NCI-H524 treated with DMSO at 0.1 percent for 48 hours (cell line): ENCODE measurements at places on chromosomes 5 and 9.

DNA sequence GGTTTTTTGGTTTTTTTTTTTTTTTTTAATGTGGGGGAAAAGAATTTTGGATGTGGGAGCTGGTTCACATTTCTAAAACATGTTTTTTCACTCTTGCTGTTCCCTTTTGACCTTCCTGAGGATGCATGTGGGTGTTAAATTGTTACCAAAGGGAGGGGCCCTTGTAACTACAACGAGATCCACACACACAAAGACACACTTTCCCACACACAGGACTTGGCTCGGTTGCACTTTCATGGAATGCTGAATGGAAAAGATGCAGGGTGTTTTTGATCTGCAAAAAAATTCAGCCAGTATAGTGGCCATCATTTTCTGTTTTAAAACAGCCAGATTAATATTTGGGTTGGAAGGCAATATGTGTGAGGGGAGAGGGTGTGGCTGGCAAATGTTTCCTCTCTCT, 576.9 kb downstream of the EBF1 start:
- DNase-seq, result no peak

DNA sequence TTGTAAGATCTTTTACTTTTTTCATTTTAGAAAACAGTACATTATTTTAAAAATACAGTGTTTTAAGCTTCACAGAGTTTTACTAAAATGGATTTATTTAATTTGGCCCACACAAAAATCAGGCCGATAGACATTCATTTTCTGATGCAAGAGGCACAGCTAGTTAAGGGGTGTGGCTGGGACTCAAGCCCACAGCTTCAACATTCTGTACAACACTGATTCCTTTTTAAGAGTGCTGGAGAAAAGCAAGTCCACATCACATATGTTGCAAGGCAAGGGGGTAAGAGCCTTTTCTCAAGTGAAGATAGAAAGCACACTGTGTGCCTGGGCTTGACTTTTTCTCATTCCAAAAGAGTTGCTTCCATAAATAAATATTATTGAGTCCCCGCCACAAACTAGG, 195.9 kb downstream of the RFK start:
- DNase-seq, result no peak

DNA sequence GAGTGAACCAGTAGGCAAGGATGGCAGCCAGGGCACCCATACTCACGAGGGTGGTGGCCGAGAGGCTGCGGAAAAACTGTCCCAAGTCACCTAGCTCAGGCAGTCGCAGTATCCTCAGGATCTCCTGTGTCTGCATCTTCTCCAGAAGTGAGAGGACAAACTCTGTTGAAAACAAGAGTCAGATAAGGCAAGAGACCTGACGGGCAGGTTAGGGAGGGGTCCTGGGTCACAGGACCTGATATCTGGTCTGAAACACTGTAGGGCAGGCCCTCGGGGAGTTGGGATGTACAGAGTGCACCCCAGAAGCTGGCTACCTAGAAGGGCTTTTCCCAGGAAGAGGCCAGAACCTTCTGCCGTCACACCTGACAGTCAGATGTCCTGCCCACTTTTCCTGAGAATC, 17.4 kb downstream of the ACSL6 start:
- DNase-seq, result no peak

- peak; percentile 41 for DNase-seq
These were observed 21.2 kb downstream of the GSN start for GRCh38 chr9:121289026-121289771.

DNA sequence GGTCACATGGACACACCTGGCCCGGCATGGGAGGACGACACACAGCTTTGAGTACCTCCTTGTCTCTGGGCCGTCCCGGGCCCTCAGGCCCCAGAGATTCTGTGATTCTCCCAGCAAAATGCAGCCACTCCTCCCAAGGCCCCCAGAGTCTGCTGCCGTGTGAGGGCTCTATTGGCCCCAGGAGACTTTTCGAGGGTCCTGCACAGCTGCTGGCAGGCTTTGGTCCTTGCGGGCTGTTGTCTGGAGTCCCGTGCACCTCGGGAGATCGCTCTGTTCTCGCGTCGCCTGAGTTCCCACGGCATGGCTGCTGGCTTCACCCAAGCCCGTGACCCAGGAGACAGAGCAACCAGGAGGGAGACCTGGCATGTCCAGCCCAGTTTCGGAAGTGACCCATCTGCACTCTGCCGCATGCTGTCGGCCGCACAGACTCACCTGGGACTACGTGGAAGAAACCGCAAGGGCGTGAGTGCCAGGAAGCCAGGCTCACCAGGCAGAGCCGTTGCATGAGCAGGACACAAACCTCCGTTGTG, 46.8 kb upstream of the NKD2 start:
- peak; percentile 44 for DNase-seq

- DNase-seq, result no peak
These were observed 185.6 kb downstream of the TRPM3 start for GRCh38 chr9:70935856-70936255.

DNA sequence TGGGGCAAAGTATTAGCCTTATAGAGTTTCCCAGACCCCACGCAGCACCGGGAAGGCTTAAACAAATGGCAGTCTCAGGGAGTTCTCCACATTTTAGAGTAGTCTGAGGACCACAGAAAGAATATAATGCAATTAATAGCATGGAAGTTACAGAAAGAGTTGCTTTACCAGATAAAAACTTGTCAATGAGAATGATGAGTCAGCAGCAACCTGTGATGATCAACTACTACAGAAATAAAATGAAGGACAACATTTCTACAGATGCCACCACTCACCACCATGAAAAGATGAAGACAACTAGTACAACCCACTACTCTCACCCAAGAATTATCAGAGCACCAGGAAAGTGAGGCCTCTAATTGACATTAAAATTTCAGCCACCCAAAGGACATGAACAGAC, 120.7 kb downstream of the NR2F1-AS1 start:
- no peak for DNase-seq

- DNase-seq, result no peak
These were observed 16.0 kb downstream of the TEK start for GRCh38 chr9:27125030-27125429.

DNA sequence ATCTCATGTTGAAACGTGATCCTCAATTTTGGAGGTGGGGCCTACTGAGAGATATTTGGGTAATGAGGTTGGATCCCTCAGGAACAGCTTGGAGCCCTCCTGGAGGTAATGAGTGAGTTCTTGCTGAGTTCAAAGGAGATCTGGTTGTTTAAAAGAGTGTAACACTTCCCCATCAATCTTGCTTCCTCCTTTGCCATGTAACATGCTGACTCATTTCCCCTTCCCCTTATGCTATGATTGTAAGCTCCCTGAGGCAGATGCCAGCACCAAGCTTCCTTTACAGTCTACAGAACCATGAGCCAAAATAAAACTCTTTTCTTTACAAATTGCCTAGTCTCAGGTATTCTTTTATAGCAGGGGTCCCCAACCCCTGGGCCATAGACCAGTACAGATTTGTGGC, 352.3 kb downstream of the SLCO4C1 start:
- DNase-seq, result no peak

DNA sequence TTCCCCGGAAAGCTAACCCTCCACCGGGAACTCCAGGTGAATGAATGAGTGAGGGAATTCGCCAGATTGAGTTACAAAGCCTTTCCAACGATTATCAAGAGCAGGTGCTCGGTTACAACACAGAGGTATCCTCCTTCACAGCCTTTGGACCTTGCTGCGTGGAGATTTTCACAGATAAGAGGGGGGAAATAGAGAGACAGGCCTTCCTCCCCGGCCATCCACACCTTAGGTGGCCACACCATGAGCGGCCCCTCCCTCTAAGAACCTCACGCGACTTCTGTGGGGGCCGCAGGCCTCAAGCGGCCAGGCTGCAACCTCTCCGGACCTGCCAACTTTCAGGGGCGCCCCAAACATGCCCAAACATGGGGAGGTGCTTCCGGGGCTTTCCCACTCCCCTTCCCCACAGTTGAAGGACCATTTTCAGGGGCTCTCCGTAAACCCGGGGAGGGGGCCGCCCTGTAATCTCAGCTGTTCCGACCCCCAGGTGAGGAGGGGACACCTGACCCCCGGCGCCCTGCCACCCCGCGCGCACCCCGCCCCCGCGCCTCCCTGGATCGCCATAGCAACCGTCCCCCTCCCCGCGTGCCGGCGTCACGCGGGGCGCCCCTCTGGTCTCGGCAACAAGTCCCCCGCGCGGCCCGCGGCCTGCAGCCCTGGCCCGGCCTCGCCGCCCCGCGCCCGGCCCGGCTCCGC, 603 bp downstream of the DENND1A start:
- DNase-seq, result no peak

DNA sequence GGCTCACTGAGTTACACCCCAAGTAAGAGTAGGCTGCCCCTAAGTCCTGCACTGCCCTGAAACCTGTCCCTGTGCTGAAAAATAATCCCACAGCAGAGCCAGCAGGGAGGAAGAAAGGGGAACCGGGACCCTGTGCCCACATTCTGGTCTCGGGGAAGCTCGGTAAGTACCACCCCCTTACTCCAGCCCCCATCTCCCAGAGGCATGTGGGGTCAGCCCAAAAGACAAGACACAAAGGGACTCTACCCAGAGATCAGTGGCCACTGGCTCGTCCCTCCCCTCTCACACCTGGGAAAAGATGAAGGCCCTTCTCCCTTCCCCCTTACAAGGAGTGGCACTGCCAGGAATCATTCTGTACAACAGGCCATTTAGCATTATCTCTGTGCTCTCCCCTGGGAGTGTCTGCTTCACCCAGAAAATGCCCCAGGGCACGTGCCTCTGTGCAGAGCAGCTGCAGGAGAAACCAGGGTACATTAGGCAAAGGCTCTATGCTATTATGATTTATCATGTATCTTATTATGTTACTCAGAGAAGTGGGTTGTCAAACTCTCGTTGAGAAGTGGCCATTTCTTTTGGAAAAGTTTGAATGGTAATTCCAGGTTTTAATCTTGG, 71.3 kb downstream of the NDFIP1 start:
- no peak for DNase-seq

DNA sequence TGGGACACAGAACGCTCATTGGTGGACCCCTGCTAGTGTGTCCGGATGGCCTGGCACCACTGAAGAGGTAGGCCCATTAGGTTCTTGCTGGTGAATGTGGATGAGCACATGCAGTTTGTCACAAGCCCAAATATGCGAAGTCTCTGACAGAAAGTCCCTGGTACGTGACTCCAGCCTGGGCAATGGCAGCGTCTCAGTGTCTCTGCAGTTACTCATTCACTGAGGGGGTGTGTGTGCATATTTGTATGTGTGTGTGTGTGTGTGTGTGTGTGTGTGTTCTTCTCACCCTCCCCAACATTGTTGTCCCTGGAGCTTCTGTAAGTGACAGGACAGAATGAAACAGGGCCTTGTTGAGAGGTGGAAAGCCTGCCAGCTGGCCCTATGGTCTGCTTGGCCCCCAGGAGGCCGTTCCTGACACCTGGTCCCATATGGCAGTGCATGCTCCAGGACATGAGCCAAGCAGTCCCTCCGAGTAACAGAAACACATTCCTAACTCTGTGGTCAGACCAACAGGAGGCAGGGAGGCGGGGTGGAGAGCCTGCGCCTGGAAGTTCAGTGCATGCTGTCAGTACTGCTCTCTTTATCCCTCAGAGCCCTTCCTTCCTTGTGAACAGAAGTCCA, 169.9 kb downstream of the SLC28A3 start:
- DNase-seq, result peak; percentile 72

DNA sequence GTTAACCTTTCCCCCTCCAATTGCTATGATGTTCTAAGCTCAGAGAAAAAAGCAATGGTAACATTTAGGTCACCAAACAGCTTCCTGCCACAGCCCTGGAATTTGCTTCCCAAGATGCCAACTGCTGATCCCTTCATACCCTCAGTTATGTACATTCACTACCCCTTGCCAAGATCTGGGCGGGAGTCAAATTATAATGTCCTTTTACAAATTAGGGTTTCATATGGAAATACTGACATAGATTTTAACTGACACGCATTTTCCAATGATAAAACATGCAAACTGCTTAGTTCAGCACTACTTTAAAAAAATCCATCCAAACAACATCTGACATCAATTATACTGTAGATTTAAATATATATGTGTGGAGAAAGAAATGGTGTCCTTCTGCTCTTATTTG, 5.0 kb downstream of the LOX start:
- no peak for DNase-seq

- no peak for DNase-seq
These were observed 7.7 kb upstream of the HAVCR2 start for GRCh38 chr5:157116483-157116954.

DNA sequence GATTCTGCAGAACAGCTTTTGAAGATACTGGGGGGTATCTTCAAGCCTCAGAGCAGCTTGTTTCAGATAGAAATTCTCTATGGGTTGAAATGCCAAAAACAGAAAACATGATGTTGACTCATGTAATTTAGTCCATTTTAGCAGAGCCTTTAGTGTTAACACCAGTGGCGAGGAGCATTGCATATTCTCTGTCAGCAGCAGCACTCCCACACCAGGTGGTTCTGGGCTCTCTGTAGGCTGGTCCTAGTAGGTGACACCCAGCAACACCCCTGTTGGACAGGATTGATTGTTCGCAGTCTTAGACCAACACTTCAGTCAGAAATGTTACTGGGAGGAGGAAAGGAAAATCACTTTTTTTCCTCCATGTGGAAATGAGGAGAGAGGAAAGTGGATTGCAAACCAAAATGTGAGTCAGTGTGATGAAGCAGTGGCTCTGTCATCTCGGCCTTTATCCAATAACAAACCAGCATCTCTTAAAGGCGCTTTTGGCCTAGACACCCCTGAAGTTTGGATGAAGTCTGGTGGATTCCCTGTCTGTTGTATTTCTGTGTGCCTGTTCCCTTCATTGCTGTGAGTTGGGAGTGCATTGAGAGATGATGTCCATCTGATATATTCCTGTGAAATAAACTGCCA, 16.8 kb downstream of the SLC46A2 start:
- no peak for DNase-seq

- DNase-seq, result no peak
These were observed 118.3 kb upstream of the MINAR2 start for GRCh38 chr5:129629575-129629974.

- DNase-seq, result no peak
These were observed 243.8 kb downstream of the CDK5RAP2 start for GRCh38 chr9:120336021-120336752.
